ENCODE measurements at places on chromosomes 1 and 21. TPM values are rescaled to one million over a fixed set of nuclear protein-coding genes. Genes with fewer than 3 reads are reported as not detected.

GRCh38 chr1:145991735-145992412 is 4.5 kb downstream of the TXNIP start:
- DNase-seq = no peak

DNA sequence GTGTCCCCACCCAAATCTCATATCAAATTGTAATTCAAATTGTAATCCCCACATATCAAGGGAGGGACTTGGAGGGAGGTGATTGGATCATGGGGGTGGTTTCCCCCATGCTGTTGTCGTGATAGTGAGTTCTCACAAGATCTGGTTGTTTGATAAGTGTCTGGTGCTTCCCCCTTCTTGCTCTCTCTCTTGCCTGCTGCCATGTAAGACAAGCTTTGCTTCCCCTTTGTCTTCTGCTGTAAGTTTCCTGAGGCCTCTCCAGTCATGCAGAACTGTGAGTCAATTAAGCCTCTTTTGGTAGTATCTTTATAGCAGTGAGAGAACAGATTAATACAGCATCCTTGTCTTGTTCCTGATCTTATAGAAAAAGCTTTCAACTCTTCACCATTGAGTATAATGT is 6.5 kb upstream of the LRRC39 start:
- DNase-seq = no peak

DNA sequence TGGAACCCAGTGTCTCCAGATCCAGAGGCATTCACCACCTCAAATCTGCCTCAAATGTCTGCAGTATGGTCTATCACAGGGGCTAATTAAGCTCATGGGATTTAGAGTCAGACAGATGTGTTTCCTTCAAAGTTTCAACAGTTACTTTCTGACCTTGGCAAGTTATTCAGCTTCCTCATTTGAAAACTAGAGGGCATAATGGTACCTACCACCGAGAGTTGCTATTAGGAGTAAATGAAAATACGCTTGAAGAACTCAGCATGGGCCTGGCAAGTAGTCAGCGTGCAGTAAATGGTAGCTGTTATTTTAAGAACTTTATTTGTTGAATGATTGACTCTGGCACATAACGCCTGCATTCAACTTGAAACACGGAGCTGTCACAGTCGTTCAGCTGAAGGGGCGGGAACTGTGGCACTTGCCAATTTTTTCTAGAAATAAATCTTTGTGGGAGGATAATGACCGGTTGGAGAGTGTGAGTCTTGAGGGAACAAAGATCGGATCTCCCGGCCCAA is 1.2 kb upstream of the CAP1 start:
- no peak for DNase-seq

DNA sequence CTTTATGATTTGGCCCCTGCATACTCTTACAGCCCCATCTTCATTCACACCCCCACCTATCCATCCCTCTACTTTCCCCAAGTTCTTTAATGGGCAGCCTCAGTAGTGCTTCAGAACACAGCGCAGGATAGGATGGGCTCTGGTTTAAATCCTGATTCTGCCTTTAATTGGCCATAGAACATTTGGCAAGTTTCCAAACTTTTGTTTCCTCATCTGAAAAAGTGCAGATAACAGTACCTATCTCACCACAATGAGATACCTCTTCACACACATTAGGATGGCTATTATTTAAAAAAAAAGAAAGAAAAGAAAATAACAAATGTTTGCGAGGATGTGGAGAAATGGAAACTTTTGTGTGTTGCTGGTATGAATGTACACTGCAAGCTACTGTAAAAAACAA is 142.5 kb upstream of the VANGL1 start:
- no peak for DNase-seq

DNA sequence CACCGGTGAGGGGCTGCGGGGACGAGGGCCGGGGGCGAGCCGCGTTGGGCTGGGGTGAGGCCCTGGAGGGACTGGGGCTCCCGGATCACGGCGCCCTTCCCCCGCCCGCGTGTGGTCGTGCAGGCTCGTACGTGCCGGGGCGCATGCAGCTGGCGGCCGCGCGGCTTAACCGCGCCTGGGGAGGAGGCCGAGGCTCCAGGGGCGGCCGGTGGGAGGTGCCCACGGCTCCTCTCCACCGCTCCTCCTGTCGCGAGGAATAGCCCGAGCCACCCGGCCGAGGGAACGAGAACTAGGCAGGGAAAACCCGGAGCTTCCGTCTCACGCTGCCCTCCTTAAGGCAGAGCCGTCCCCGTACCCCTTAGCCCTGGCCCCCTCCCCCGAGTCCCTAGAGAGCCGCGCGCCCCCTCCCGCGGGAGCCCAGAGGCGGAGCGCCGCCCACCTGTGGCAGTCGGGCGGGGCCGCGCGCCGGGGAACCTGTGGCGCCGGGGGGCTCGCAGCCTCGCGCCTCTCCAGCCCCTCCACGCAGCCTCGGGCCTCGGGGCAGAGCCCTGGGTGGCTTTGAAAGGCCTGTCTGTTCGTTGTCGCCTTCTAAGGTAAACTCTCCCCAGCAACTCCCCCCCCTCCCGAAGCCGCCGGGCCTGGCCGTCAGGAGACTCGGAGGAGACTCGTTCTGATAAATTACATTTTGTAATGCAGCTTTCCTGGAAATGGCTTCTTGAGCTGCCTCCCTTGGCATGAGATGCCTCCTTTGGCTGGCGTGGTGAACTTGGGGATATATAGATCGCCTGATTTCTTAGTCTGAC is 746 bp downstream of the AK4 start:
- no peak for DNase-seq

GRCh38 chr21:32389337-32390015 is 3.3 kb downstream of the URB1 start:
- DNase-seq = no peak

- DNase-seq = no peak
These were observed 214.5 kb upstream of the PLD5 start for GRCh38 chr1:242738702-242739645.

DNA sequence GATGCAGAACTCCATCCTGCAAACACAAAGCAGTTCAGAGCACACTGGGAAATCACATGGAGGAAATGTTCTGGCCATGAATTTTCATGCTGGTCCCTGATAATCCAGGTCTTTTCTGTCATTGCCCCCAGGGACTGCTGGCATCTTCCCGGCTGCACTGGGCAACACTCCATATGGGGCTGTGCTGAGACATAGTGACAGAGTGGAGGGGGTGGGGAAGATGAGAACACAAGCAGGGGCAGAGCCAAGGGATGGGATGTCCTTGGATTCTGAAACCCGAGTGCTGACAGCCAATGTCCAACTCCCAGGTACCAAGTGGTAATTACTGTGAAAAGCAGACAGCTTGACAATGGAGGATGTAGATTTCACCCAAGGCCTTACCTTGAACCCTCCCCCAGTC is 185.7 kb downstream of the HIVEP3 start:
- DNase-seq = no peak

DNA sequence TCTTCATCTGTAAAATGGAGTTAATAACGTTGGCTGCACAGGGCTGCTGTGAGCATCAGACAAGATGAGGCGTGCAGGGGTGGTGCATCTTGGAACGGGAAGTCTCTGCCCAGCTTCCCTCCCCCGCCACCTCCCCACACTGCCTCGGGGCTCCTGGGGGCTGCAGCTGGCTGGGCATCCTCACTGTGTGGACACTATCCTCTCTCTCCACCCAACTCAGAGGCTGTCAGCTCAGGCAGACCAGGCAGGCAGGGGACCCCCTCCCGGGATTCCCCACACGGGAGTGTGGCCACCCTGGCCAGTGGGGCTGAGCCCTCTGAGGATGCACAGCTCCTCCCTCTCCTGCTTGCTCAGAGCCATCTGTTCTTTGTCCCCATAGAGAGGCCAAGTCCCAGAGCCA is 122.7 kb downstream of the CCDC185 start:
- DNase-seq = no peak

DNA sequence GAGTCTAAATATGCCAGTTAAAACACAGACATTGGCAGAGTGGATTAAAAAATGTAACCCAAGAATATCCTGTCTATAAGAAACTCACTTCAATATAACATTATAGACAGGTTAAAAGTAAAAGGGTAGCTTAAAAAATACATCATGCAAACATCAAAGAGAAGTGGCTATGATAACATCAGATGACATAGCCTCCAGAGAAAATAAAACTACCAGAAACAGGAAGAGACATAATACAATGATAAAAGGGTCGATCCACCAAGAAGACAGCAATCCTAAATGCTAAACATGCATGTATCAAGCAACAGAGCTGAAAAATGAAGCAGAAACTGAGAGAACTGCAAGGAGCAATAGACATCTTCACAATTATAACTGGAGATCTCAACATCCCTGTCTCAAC is 190.2 kb upstream of the NR5A2 start:
- no peak for DNase-seq

- no peak for DNase-seq
These were observed 4.1 kb downstream of the MOV10 start for GRCh38 chr1:112678605-112679004.

The SLC25A34 gene
- polyA plus RNA-seq = 0.54 TPM

The RNF207 gene
- 12.0 TPM for polyA plus RNA-seq

The PEX10 gene
- 23.6 TPM for polyA plus RNA-seq

Data from BJ (cell line).